LNCaP clone FGC (cell line): ENCODE measurements at places on chromosomes 12 and 14.

GRCh38 chr14:72610831-72611200 is 283.1 kb downstream of the DPF3 start:
- DNase-seq: no peak

DNA sequence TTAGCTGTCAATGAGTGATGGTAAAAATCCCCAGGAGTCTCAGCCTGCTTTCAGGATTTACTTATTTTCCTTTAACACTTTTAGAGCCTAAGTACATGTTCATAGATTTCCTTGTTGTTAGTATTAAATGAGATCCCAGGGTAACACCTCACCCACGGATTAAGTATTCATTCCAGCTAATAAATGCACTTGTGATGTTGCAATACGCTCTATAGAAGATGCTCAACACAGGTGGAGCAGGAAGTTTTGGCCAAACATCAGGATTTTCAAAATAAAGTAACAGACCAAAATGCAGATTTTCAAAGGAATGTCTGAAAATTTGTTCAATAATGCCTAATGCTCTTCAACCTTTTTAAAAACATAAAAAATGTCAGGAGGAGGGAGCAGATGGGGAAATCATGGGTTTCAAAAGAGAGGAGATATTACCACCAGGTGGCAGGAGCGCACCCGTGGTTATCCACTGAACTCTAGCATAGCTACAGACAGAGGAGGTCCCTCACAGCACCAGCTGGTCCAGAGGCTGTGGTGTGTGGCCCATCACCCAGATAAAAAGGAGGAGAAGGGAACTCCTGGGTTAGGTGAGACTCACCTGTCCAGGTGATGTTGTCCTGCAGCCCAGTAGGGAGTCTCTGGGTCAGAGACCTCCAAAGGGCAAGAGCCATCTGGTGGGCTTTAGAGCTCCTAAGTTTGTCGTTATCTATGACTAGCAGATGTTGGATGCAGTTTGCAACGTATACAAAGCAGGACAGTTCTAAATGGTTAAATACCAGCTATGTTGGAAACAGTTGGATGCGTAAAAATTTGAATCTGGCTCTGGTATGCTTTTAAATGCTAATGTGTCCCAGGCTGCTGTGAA is 1158.4 kb upstream of the TMEM132C start:
- no peak for DNase-seq

DNA sequence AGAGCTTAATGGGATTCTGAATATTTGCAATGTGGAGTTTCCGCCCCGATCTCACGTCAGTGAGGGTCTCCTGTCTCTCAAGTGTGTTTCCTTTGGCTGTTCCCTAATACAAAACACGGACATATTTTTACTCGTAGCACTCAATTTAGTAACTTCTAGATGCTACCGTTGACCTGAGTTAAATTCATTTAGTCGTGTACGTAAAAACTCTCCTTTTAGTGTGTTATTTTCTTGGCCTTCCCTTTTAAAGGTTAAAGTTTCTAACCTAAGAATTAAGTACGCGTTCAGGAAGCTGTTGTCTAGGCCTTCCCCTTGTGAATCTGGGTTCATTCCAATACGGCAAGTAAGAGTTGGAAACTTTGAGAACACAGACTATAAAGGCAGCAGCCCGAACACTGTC is 64.4 kb downstream of the DDX51 start:
- no peak for DNase-seq

- no peak for DNase-seq
Observed at GRCh38 chr12:113271466-113271852, 50.2 kb downstream of the TPCN1 start.

- no peak for DNase-seq
Observed at GRCh38 chr12:31578632-31579031, 12.3 kb downstream of the DENND5B start.

DNA sequence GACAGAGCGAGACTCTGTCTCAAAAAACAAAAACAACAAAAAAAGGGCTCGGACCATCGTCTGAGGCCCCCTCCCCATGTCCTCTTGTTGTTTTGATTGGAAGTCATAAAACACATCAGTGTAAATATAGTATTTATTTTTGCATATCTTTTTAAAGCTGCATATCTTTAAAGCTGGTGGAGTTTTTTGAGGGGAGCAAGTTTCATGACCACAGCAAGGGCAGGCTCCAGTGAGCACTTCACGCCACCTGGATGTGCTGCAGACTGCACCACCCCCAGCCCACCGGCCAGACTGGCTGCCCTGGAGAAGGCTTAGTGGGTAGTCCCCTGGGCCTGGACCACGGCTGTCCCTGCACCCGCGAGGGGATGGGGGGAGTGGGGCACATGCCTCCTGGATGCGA is 11.9 kb upstream of the BCL7A start:
- no peak for DNase-seq

DNA sequence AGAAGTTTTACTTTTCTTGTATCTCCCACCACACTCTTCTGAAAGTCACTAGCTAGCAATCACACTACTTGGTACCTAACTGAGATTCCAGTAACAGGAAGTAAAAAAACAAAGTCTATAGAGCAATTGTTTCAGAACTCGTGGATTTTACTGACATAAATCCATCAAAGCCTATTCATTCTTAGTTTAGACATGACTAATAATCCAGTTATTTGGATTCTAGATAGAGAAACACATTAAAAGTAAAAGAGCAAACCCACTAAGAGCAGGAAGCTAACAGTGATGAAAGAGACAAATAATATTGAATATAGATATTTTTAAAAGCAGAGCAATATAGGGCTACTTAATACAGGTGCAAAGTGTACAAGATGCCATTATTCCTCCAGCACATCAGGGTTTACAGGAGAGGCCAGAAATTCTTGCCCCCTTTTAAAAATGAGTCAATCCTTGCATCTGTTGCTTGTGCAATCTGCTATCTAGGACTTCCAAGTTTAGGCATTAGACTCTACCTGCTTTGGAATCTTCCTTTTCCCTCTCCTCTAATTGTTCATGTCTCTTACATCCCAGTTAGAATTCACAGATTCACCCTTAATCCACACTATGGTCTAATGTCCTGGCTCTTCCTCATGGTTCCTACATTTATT is 6.0 kb downstream of the HEATR5A start:
- no peak for DNase-seq
